ENCODE measurements at places on chromosomes 7 and 10.

DNA sequence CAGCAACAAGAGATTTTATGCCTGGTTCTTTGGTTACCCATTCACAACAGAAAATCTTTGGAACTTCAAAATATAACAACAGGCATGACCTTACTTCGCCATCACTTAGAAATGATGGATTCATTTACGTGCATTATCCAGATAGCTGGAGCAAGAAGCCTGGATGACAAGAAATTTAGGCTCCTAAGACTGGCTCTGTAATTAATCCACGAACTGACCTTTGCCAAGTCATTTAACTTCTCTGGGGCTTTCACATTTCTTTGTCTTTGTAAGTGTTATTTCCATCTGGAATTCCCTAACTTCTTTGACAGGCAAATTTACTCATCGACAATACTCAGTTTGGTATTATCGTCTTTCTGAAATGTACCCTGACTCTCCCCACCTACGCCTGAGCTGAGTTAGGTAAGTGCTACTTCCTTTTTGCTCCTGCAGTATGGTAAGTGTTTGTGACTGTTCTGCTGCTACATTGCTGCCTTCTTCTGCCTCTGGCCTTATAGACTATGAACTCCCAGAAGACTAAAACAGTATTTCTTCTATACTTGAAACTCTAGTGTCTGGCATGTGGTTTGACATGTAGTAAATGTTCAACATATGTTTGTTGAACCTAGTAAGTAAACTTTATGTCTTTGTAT is 5.5 kb upstream of the MDFIC start:
- DNase-seq = no peak

DNA sequence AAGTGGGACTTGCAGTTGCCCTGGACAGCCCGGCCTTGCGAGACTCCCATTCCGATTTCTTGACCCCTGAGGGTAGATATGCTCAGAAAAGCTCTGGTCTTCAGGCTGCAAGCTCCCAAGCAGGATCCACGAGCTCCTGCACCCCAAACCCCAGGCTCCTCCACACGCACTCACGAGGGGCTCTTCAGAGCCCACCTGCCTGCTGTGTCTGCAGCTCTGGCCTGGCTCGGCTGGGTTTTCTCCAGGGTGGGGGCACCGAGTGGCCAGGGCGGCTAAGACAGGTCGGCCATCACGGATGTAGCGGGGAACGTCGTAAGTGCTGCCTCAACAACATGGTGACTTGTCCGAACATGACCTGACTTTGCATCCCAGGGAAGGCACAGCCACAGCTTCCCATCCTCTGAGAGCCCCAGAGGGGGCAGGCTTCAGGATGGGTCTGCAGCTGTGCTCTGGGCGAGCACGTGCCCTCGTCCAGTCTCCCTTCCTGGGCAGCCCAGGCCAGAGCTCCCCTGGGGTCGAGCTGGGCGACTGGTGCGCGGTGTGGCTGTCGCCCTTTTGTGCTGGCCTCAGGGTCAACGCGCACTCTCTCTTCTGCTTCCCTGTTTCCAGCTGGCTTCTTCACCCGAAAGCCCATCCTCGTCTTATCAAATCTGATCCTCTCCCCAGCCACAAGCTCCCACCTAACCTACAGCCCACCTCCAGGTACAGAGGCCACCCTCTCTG is 415.3 kb downstream of the DNAJB6 start:
- no peak for DNase-seq

DNA sequence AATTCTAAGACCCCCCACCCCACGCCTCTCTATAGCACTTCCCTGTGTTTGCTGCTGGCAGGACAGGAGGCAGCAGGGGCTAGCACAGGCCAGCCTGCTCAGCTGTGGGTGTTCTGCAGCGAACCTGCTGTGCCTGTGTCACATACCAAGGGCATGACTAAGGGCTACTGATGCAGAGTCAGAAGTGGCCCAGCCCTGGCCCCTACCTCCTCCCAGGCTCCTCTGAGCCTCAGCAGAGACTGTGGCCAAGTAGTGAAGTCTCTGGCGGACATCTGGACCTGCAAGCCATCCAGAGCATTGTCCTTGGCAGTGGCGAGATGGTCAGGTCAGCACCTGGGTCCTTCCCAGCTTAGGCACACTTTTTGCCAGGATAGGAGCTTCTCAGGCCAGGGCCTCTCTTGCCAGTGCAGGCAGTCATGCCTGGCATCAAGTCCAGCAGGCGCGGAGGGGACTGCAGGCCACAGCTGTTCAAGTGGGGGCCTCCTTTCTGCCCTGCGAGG is 116.3 kb upstream of the RET start:
- no peak for DNase-seq

- no peak for DNase-seq
These were observed 389.0 kb upstream of the PODXL start for GRCh38 chr7:131945313-131945911.

DNA sequence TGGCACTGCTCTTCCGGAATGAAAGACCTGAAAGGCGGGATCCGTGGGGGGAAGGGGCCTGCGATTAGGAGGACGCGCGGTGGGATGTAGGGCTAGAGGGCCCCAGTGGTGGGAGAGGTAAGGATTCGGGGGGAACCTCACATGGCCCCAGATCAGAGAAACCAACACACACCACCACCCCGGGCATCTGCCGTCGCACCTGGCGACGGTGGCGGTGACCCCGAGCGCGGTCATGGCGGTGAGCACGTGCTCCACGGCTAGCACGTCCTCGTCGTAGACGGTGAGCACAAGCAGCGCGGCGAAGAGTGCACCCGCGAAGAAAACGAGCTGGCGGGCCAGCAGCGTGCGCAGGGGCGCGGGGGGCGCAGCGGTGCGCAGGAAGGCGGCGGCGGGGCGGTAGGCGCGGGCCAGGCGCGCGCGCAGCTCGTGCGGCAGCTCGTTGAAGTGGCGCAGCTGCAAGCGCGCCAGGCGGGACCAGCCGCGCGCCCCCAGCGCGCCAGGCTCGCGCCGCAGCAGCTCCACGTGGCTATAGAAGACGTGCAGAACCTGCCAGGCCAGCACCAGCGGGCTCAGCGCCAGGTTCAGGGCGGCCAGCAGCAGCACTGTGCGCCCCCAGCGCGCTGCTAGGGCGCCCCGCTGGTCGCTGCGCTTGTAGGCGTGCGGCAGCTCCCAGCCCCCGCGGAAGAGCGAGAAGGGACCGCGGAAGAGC is 5.7 kb downstream of the ATG9B start:
- DNase-seq = no peak

DNA sequence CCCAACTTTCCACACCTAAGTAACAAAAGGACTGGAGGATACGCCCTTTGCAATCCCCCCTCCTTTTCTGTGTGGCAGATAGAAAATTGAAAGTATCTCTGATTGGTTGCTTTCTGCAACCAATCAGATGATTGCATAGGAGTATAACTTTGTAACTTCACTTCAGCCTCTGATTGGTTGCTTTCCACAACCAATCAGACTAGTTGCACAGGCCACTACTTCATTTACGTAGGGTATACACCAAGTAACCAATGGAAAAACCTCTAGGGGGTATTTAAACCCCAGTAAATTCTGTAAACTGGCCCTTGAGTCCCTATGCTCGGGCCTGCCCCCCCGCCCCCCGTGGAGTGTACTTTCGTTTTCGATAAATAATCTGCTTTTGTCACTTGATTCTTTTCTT is 1080.4 kb downstream of the CNTNAP2 start:
- no peak for DNase-seq

- DNase-seq = no peak
These were observed 8.0 kb upstream of the PKD1L1 start for GRCh38 chr7:47956220-47956619.

DNA sequence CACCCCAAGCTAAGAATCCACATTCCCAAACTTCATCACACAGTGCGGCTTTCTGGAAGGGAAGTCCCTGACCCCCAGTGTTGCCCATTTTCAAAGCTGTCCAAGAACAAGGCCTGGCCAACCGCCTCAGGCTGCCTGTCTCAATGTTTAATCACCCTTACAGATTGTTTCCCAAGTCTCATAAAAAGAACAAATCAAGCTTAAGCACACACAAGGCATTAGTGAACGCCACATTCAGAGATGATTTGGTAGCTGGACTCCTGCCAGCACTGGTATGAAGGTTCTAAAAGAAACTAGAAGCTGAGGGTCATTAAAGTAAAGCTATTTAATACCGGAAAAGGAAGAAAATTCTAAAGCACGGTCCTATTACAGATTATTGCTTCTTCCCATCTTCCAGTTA is 35.6 kb downstream of the C10orf90 start:
- DNase-seq = no peak

DNA sequence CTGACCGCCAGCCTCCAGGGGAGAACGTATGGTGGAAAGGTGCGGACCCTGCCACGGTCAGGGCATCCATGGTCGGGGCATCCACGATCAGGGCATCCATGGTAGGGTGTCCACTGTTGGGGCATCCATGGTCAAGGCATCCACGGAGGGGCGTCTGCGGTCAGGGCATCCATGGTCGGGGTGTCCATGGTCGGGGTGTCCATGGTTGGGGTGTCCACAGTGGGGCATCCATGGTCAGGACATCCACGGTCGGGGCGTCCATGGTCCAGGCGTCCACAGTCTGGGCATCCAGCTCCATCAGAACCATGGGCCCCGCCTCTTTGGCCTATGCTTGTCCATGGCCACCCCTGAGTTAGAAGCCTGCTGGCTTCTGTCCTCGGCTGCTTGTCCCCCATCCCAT is 148.1 kb downstream of the ADARB2 start:
- no peak for DNase-seq

DNA sequence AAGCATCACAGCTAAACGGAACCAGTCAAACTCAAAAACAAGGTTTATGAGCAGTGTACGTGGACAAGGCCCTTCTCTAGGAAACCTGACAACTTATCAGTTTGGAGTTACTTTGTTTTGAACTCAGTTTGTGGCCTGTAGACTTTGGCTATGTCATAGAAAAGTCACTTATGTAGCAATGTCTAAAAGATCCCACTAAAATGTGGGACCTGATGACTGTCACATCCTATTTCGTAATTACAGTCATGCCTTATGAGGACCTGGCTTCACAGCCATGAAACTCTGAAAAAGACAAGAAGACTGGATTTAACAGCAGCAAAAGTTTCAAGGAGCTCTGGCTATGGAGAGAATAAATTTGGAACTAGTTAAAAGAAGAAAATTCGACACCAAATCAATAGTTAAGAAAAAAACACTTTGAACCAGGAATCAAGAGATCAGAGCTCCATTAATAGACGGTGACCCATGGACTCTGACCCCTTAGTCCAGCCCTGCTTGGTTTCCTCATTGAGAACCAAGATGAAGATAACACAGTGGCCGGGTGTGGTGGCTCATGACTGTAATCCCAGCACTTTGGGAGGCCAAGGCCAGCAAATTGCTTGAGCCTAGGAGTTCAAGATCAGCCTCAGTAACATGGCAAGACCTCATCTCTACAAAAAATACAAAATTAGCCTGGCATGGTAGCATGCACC is 204.3 kb downstream of the SFMBT2 start:
- no peak for DNase-seq

DNA sequence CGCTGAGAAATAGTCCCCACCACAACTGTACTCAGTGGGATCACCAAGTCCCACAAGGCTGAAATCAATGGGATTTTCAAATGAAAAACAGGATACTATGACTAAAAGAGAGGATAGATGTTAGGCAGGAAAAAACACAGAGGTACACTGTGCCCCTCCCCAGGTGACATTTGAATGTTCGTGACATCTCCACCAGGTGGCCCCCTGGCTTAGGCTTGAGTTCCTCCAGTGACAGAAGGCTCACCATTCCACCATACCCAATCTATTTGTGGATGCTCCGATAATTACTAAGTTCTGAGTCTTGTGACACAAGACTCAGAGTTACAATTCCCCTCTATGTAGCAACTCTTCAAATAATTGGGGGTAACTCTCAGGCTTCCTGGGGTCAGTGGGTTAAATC is 77.5 kb upstream of the KCNMA1 start:
- DNase-seq = no peak

DNA sequence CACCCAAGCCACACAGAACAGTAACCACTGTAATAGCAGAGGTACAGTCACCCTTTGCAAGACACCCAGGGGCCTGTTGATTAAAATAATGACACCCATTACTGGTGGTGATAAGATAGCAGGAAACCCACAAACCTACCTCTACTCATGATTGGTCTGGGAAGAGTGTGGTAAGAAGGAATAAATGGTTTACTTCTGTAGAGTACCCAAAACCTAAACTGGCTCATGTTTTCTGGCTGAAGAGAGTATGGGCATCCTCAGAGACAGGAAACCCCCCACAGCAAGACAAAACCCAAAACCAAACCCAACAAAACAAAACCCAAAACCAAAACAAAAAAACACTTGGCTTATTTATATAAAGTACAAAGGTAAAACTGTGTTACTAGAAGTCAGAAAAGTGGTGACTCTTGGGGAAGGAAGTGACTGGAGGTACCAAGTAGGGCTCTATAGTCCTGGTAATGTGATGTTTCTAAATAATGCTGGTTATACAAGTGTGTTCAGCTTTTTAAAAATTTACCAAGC is 15.5 kb upstream of the DNAJB12 start:
- no peak for DNase-seq

- DNase-seq = no peak
These were observed 4.5 kb upstream of the BHLHA15 start for GRCh38 chr7:98206451-98207330.

DNA sequence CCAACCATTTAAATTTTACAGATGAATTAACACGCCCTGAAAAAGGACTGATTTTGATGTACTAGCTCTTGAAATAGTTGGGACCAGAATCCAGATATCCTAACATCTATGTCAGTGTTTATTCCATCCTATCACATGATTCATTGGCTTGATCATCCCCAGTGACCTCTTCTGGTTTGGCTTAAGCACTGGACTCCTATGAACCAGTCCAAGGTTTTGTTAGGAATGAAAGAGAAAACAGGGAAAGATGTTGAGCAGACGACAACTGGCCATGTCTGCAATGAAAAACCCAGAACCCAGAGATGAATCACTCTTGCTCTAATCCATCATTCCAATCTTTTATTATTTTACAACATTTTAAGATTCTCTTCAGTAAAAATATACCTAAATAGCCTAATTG is 1080.9 kb downstream of the SORCS1 start:
- DNase-seq = no peak

DNA sequence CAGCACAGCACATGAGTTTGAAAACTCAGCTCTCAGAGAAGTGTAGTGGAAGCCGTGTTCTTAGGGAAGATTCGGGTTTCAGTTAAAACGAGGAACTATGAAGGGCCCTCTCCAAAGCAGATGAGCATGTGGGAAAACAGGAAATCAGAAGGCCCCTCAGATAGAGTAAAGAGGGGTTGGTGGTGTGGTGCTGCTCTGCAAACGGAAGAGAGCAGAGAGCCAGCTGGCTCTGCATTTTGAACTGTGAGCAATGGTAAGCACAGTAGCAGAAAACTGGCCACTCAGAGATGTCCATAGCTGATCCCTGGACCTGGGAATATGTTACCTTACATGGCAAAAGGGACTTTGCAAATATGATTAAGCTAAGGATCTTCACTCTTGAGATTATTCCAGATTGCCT is 27.9 kb upstream of the CUL1 start:
- DNase-seq = no peak

DNA sequence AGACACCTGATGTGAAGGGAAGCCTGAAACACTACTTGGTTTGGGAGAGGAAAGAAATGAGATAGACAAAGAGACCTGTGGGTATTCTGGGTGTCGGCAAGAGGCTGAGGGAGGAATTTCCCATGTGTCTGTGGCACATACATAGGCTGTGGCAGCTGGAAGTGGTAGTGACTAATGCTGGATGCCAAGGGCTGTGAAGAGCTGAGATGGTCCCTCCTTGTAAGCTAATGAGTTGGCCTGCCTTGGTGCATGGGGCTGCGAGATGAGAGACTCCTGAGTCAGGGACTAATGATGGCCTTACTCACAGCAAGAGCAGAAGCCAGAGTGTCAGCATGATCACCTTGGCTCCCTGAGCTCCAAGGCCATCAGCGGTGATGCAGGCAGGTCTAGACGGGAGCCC is 119.0 kb upstream of the EEPD1 start:
- no peak for DNase-seq

Measured in stimulated activated CD8-positive, alpha-beta memory T cell treated with anti-CD3 and anti-CD28 coated beads, Interleukin-12 subunit alpha, Interleukin-12 subunit beta, amount 100 ng/mL, for 1 hour (primary cell).